ENCODE measurements at places on chromosomes 3 and 15. TPM values are rescaled to one million over a fixed set of nuclear protein-coding genes. Genes with fewer than 3 reads are reported as not detected.

P2RY1 gene
- 3.1 TPM for total RNA-seq

GRCh38 chr15:69852916-69853315, 244.8 kb downstream of the TLE3 start:
- no peaks in the 10 kb centered on the region for H3K36me3 ChIP-seq
- no peaks in the 10 kb centered on the region for H3K27me3 ChIP-seq
- H3K27ac ChIP-seq, result no peak overlapping the region
- H3K4me3 ChIP-seq, result no peak overlapping the region
- no peaks in the 10 kb centered on the region for H3K4me1 ChIP-seq
- DNase-seq, result no peak

DNA sequence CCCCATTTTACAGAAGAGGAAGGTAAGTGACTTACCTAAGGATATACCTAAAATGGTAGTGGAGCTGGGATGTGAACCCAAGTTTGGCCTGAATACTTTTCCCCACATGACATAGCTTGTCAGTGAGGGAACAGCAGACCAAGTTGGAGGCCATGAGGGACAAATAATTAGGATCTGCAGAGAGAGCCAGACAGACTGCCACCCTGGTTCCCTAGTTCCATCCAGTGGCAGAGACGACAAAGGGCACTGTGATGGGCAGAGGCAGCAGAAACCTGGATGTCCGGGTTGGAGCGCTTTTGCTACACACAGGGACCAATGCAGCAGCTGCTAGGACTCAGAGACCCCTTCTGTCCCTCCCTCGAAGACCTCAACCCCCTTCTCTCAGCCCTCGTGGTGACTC, 1.2 kb downstream of the CPLX3 start:
- DNase-seq, result no peak
- H3K36me3 ChIP-seq, result no peaks in the 10 kb centered on the region
- H3K4me3 ChIP-seq, result no peak overlapping the region

DNA sequence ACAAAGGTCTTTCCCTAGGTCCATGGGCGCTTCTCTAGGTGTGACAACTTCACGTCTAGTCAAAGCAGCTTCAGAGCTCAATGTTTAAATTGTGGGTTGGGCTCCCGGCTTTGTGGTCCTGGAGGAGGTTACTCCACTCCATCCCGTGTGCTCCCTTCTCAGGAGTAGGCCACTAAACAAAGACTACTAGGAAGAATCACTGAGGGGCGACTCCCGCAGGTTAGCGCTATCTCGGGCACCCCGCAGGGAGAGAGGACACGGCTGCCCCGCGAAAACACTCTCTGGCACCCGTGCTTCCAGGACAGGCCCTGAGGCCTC, 500 bp downstream of the PARP6 start:
- no peaks in the 10 kb centered on the region for H3K27me3 ChIP-seq
- H3K27ac ChIP-seq, result peak overlapping the region; percentile 79
- DNase-seq, result no peak
- peak overlapping the region; percentile 76 for H3K4me3 ChIP-seq
- H3K36me3 ChIP-seq, result peaks cover 4% of the 10 kb centered on the region

LMAN1L gene
- 0.08 TPM for total RNA-seq

DNA sequence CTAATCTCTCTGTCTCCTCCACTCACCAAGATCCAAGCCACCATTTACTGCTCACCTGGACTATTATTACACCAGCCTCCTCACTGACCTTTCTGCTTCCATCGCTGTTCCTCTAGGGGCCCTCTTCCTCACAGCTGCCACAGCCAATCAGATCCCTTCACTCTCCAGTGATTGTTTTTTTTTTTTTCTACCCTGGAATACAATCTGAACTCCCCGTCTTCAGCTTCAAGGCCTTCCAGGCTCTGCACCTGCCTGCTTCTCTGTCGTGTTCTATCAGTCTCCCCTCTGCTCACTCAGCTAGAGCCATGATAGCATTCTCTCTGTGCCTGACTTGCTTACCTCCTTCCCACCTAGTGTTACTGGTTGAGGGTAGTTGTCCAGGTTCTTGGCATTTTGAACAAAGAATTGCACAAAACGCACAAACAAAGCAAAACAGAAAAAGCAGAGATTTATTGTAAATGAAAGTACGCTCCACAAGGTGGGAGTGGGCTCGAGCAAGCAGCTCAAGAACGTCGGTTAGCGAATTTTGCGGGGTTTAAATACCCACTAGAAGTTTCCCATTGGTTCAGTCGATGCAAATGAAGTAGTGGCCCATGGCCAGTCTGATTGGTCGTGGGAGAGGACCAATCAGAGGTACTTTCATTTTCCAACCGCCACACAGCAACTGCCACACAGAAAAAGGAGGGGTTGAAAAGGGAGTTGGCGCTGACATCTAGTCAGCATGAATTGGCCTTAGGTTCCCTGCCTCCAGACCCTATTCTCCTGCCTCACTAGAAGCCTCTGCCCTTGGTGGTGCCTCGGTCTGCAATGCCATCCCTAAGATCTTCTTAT, 188.9 kb downstream of the TLE3 start:
- no peak overlapping the region for H3K4me3 ChIP-seq
- H3K27ac ChIP-seq, result no peak overlapping the region
- no peaks in the 10 kb centered on the region for H3K36me3 ChIP-seq
- H3K27me3 ChIP-seq, result peaks cover 2% of the 10 kb centered on the region

DNA sequence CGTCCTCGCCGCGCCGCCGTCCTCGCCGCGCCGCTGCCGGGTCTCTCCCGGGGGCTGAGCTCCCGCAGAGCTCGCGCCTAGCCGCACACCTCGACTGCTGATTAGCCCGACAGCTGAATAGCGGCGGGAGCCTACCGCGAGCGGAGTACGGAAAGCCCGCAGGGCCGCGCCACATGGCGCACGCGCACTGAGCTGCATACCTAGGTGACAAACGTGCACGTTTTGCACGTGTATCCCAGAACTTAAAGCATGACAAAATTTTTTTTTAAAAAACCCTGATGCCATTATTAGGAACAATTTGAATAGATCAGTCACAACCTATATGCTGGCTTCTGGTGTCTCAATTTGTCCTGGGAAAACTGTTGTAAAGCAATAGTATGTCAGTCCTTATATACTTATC, at the start of gene GOLGA8A:
TSS of gene GOLGA8A (minus strand) at position 122 of the 400 bp plus-strand sequence. CDS start 48,117 bp downstream, outside the sequence.
- no peak for DNase-seq
- peak within 1 kb of the TSS; percentile 50 for H3K4me3 ChIP-seq
- H3K27me3 ChIP-seq, result peaks cover 5% of the 10 kb centered on the region

- no peaks in the 10 kb centered on the region for H3K4me1 ChIP-seq
- no peak overlapping the region for H3K4me3 ChIP-seq
- no peak overlapping the region for H3K27ac ChIP-seq
- no peak for DNase-seq
Observed at GRCh38 chr15:95162967-95163531, 931.7 kb downstream of the MCTP2 start.

DNA sequence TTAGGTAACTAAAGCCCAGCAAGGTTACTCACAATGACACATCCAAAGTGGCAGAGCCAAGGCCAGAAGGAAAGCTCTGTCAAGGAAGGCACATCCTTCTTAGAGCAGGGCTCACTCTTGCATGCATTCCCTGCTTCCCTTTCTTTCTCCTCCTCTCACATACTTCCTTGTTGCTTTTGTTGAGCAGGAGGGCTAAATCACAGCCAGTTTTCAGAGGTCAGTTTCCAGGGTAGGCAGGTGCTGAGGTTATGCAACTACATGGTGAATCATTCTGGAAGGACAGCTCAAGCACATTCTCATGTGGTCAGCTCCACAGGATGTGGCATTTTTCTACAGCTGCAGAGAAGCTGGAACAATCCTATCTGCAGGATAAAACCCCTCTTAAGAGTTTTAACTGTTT, 275.6 kb downstream of the ZNF621 start:
- DNase-seq, result no peak
- no peak overlapping the region for H3K4me3 ChIP-seq
- no peaks in the 10 kb centered on the region for H3K27me3 ChIP-seq
- H3K36me3 ChIP-seq, result no peaks in the 10 kb centered on the region

PCOLCE2 gene
- 16.1 TPM for total RNA-seq

GRCh38 chr3:101806491-101806890, 27.5 kb downstream of the NXPE3 start:
- H3K4me1 ChIP-seq, result peaks cover 7% of the 10 kb centered on the region
- no peak for DNase-seq
- no peaks in the 10 kb centered on the region for H3K27me3 ChIP-seq
- no peak overlapping the region for H3K4me3 ChIP-seq
- H3K27ac ChIP-seq, result no peak overlapping the region

MASP1 gene
- total RNA-seq, result 83.8 TPM
